ENCODE measurements at places on chromosomes 6 and 20.

DNA sequence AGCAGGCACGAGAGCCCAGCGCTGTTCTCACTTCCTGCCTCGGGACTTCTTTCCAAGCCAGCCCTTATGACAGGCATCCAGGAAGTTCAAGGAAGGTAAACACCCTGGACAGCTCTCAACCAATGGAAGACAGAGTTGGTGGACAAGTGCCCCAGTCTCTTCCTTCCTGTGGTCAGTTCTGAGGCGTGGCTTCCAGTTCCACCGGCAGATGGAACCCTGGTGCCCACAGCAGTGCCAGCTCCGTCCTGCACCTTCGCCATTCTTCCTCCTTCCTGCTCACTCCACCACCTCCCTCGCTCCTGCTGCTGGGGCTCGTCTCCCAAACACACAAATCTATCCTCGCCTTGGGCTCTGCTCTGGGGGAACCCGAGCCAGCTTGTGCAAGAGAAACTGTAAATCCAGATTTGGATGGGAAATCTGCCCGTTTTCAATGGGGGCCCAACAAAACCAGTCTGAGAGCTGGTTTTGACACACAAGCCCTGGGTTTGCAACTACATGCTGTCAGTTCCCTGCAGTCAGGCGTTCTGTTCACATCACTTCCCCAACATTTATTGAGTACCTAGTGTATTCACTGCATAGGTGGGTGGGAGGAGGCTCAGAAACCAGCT is 162.7 kb downstream of the GRM4 start:
- DNase-seq: no peak

DNA sequence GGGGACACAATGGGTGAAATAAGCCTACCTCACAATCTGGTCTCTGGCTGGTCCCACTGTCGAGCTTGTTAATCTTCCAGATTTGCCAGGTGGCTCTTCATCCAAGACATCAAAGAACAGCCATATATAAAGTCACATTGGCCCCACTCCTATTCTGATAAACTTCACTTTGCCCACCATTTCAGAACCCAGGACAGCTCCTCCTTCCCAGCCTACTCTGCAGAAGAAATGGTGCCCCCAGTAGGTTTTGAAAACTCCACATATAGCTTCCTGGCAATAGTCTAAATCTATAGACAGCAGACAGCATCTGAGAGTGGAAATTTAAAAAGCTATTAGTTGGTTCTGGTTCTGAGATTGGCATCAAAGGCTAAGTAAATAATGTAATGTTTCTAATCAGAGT is 143.1 kb upstream of the PCSK2 start:
- DNase-seq: peak; percentile 32

GRCh38 chr20:57934007-57934805 is 224.4 kb upstream of the PMEPA1 start:
- no peak for DNase-seq

- DNase-seq: no peak
Observed at GRCh38 chr6:148598724-148599123, 148.1 kb upstream of the UST start.

DNA sequence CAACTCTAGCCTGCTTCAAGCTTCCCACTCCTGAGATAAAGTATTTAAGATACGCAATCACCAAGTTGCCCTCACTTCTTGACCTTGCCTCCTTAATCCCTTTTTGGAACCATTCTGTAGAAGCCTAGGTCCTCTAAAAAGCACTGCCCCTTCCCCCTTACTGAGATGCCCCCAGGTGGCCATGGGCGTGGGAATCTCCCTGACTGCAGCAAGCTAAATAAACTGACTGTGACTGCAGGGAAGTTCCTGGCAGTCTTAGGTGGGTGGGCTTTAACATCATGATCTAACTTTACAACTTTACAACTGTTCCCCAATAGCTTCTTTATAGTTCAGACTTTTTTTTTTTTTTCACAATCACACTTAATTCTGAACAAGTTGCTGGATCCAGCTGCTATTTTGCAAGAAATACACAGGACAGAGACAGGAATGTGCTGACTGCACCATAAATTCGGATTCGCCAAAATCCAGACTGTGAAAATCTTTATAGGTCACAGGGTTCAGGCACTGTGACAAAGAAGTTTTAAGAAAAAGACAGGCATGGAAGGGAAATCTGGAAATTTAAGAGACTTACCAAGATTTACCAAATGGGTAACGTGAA is 344.2 kb upstream of the SULF2 start:
- no peak for DNase-seq

GRCh38 chr20:3890999-3891929 is 2.1 kb downstream of the PANK2 start:
- DNase-seq: no peak

DNA sequence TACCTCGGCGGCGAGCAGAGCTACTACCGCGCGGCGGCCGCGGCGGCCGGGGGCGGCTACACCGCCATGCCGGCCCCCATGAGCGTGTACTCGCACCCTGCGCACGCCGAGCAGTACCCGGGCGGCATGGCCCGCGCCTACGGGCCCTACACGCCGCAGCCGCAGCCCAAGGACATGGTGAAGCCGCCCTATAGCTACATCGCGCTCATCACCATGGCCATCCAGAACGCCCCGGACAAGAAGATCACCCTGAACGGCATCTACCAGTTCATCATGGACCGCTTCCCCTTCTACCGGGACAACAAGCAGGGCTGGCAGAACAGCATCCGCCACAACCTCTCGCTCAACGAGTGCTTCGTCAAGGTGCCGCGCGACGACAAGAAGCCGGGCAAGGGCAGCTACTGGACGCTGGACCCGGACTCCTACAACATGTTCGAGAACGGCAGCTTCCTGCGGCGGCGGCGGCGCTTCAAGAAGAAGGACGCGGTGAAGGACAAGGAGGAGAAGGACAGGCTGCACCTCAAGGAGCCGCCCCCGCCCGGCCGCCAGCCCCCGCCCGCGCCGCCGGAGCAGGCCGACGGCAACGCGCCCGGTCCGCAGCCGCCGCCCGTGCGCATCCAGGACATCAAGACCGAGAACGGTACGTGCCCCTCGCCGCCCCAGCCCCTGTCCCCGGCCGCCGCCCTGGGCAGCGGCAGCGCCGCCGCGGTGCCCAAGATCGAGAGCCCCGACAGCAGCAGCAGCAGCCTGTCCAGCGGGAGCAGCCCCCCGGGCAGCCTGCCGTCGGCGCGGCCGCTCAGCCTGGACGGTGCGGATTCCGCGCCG is 994 bp downstream of the FOXC1 start:
- no peak for DNase-seq

GRCh38 chr6:37262446-37263026 is 4.6 kb upstream of the TMEM217 start:
- no peak for DNase-seq

GRCh38 chr6:195861-196360 is 96.4 kb upstream of the DUSP22 start:
- DNase-seq: no peak

DNA sequence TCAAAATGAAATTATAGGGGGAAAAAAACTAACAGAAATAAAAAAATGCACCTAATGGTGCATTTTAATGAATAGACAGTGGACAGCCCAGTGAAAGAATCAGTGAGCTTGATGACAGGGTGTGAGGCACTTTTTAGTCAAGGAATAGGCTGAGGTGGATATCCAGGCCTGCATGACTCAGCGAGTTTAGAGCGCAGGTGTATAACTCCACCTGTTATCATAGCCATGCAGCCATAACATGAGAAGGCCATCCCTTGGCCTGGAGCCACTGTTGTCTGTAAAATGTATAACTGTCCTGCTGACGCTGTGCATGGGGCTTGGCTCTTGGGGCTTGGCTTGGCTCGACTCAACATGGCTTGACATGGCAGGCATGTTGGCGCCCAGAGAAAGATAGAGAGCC is 331.5 kb upstream of the NOX3 start:
- no peak for DNase-seq

DNA sequence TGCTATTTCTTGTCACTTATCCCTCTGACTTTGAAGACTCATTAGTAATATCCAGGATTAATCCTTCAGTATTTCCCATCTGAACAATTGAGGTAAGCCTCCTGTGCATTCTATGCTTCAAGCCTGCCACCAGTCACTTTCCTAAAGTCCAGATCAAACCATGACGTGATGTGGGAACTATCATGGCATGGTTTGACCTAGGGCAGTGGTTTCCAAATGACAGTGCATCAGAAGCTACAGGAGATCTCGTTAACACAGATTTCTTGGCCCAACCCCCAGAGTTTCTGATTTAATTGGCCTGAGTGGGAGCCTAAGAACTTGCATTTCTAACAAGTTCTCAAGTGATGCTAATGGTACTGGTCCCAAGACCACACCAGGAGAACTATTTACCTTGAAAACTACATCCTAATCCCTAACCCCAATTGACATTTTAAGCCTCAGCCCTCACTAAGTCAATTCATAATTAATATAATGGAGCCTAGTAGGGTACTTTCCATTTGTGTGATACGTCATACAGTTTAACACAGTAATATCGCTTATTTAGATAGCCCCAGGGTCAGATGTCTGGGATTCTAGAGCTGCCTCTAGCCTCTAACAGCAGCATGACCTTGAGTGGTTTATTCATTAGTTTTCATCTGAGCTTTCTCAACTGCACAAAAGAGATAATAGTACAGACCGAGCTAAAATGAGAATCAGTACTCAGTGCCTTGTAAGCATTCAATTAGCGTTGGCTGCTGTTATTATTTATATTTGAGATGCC is 907.6 kb downstream of the TFAP2A start:
- DNase-seq: peak; percentile 12

- DNase-seq: no peak
Observed at GRCh38 chr6:170137176-170137891, 153.5 kb downstream of the DLL1 start.

DNA sequence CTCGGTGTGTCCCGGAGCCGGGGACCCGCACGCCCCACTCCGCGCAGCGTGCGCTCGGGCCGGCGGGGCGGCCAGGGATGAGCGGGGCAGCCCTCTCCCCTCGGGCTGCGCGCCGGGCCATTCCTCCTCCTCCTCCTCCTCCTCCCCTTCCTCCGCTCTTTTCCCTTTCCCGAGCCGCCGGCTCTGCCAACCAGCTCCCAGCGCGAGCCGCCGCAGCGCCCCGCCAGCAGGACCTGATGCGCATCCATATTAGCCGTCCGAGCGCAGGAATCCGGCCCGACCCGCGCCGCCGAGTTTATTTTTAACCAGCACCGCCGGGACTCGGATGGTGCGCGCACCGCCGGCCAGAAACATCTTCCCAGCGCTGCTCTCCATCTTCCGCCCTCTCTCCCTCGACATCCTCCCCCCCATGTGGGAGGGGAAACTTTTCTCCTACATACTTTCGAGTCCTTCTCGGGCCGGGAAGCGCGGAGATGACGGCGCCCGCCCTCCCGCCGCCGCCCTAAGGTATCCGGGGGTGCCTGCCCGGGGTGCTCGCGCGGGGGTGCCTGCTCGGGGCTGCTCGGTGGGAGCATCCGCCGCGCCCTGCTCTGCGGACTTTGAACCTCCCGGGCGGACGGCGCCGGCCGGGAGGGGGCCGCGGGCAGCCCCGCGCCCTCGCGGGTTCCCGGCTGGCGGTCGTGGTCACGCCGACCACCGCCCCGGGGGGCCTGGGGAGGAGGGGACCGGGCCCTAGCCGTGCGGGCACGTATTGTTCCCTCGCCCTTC is 619 bp downstream of the RREB1 start:
- peak; percentile 35 for DNase-seq

- DNase-seq: no peak
Observed at GRCh38 chr6:1609041-1609647, 571 bp upstream of the FOXC1 start.

GRCh38 chr6:87914637-87915395 is 132.8 kb upstream of the SPACA1 start:
- no peak for DNase-seq

DNA sequence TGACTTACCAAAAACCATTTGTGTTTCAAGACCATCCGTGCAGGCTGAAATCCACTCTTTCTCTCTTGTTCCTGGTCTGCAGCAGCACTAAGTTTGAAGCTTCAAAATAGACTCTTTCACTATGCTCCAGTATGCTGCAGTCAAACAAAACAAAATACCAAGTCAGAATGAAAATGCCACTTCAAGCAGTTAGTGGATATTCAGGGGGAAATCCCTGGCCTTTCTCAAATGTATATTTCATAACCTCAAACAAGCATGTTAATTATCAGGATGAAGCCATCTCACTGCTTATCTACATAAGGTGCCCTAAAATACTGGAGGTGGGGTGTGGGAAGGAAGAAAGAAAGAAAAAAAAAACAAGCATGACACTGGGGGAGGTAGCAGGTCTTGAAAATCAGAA is 103.5 kb downstream of the ATXN1 start:
- no peak for DNase-seq

DNA sequence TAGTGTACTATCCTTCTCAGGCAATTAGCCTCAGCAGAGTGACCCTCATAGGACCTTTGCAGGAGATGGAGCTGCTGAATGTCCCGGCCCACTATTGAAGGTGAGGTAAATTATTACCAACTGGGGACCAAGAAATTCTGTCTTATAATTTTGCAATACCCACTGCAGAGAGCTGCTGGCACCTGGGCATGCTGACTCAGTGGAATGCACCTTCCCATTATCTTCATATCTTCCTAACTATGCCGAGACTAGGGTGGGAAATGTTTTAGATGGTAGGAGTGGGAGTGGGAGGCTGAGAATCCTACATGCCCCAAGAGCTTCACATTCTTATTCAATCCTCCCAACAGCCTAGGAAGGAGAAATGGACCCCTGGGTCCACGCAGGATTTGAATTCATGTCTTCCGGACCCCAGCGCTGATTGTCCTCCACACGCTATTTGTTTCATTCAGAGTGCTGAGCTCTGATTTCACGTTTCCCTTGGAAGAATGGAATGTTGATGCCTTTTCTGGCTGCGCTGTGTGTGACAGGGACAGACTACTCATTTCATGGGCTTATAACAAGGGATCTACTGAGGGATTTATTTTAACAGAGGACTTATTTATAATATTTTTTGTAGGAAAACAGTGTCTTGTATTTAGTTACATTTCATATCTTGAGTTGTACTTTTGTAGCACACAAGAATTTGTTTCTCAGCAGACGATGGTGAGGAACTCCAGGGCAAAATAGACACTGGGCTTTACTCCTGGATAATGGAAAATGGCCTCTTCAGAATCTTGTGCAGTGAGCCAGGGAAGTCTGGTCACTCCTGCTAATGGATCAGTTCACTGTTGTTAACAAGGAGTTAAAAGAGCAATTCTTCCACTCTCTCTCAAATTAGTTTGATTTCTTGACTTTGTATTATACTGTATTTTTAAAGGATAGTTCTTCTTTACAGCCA is 66.4 kb downstream of the FYN start:
- no peak for DNase-seq

GRCh38 chr6:36123270-36124139 is 6.8 kb upstream of the MAPK13 start:
- DNase-seq: peak; percentile 70

GRCh38 chr20:31868853-31869672 is 1.3 kb downstream of the DUSP15 start:
- DNase-seq: no peak

GRCh38 chr6:11903645-11904044 is 108.5 kb upstream of the HIVEP1 start:
- DNase-seq: no peak

GRCh38 chr6:143363299-143363698 is 87.2 kb downstream of the ADAT2 start:
- DNase-seq: no peak

DNA sequence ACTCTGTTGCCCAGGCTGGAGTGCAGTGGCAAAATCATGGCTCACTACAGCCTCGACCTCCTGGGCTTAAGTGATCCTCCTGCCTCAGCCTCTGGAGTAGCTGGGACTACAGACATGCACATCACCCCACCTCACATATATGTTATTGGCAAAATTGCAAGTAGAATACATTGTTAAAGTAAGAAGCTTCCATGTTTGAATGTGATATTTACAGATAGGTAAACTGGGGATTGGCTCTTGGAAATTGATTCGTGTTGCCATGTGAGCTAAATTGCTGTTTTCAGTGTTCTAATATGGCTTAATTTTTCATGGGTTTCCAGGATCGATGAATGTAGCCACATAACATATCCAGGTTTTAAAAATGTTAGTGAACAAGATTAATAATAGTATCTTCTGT is 149.0 kb upstream of the ZNF217 start:
- DNase-seq: no peak

- no peak for DNase-seq
Observed at GRCh38 chr20:21099751-21100577, 6.2 kb downstream of the LINC00237 start.
